Prostate gland (tissue), 2 donors: ENCODE measurements at places on chromosomes 3 and 15.

- DNase-seq, result no peak
These were observed 37.3 kb downstream of the ATP2B2 start for GRCh38 chr3:10467904-10468612.

GRCh38 chr3:131178710-131179375, 152.2 kb downstream of the NEK11 start:
- no peak for DNase-seq

DNA sequence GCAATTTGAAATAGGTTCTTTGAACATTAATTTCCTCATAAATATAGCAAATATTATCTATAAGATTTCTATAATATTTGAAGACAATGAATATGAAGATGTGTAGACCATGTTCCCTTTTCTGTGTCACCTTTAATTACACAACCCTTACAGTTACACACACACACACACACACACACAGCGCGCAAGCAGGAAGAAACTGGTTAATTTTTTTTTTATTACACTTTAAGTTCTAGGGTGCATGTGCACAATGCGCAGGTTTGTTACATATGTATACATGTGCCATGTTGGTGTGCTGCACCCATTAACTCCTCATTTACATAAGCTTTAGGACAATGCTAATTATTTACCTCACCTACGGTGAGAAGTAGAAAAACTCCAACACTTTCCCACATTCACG, 122.9 kb downstream of the TPRG1 start:
- DNase-seq, result no peak

- DNase-seq, result no peak
These were observed 10.5 kb upstream of the GADL1 start for GRCh38 chr3:30904996-30905395.

GRCh38 chr3:194475978-194476377, 10.8 kb downstream of the ATP13A3 start:
- DNase-seq, result no peak

DNA sequence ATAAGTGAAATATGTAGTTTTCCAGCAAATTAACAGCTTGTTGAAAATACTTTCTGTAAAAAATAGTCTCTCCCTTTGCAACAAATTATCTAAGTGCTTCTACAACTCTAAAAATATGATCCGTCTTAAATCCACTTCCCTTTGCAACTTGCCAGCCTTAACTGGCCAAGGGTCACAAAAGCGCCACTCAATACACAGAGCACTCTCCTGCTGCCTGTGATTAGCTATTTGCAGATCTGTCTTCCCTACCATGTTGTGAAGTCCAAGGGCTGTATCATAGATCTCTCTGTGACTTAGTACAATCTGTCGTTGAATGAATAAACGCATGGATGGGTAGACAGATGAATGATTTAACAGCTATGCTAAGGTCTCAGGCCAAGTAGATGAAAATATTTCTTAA, 76.2 kb downstream of the ITGB5 start:
- DNase-seq, result no peak

DNA sequence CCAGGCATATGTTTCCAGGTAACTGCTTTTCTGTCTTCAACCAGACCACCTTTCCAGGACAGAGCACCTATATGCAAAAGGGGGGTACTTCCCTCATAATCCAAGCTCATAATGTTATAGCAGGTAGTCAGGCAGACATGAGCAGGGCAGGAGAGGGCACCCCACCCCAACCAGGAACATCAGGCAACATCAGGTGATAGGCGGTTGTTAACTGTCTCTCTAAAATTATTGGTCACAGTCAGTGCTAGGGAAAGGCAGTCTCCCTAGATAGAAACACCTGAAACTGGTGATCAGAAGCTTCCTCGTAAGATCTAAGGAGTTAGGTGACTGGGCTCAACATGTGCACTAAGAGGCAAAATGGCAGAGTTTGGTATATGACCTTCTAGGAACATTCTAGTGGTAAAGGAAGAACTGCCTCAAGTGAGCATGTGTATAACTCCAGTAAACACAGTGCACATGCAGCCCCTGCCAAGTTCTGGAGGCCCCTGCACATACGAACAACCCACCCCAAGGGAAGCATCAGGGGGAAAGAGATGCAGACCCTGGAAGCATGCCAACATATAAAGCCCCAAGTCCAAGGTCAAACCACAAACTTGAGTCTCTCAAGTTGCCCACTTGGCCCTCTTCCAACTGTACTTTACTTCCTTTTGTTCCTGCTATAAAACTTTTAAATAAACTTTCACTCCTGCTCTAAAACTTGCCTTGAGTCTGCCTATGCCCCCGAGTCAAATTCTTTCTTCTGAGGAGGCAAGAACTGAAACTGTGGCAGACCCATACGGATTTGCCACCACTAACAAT, 270.9 kb downstream of the ULK4 start:
- peak; percentile 47 for DNase-seq

DNA sequence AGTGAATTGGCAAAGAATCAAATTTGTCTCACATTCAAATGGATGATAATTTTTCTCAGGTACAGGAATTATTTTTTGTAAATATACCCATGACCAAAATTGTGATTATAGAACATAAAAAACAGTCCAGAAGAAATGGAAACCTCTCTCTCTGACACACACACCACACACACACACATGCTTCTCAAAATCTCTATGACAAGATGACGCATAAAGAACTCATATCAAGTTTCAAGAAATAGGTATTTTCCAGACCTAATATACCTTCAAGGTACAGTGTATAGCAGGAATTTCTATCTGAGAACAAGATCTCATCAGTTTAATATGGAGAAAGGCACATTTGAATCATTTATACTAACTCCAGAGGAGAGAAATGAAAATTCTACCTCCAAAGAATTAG, 1069.1 kb upstream of the ALCAM start:
- DNase-seq, result no peak

DNA sequence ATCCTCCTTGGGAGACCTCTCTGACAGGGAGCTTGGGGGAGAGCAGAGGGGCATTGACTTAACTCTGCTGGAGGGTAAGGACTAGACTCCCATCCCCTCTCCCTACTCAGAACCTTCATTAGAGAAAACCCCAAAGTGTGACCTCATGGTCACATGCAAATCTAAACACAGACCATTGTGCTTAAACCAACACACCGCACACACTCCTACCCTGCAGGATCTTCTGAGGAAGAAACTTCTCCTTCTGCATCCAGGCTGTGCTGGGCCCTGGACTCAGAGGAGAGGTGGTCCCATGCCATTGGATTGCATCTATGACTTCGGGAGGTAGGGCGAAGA, 805 bp upstream of the PARP16 start:
- no peak for DNase-seq

DNA sequence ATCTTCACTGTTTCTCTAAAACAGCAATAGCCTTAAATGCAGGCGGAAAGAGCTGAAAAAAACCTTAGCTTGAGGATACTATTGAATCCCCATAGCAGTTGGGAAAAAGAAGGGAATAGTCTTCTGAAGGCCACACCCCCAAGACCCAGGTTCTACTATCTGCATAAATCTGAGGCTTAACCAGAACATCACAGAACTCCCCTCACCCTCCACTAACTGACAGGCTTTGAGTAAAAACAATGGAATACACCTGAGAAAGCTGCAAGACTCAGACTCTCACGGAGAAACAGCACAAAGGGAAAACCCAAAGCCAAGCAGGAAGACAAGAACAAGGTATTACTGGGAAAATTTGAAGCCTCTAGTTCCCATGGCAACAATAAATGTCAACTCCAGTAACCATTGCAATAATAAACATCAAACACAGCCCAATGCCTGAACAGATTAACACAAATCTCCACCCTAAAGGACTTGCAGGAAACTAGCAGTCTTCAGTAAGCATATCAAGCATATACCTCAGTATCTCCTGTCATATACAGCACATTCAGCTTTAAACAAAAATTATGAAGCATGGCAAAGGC, 56.4 kb downstream of the TMCC1 start:
- DNase-seq, result no peak

GRCh38 chr3:30951826-30952225, 57.4 kb upstream of the GADL1 start:
- no peak for DNase-seq
